ENCODE measurements at places on chromosomes 1 and 21.

- DNase-seq: no peak
Measured at GRCh38 chr1:183302452-183303322, 115.5 kb downstream of the NMNAT2 start.

DNA sequence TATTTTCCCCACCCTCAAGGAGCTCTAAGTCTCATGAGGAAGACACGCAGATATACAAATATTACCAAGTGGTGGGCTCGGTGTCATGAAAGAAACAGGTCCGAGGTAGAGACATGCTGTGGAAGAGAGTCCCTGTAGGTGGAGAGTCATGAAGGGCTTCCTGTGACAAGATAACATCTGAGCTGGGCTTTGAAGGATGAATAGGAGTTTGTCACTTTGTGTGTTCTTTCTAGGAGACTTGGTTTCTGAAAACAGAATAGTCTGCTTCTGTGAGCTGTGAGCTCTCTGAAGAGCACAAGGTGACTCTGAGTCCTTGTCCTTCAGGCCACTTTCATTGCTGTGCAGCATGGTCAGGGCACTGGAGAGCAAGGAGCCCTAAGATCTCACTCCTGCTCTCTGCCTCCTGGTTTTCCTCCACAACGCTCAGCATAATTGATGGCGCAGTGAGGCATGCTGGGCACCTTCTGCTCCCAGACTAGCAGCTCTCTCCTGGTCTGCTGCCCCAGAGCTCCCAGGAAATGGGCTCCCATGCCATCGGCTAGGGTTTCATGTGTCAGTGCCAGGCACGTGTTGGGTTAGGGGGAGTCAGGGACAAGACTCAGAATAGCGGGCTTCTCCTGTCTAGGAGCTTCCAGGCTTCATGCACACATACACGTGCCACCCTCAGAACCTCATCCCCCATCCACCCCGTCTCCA, 209.9 kb upstream of the CSF3R start:
- no peak for DNase-seq

GRCh38 chr1:44326821-44327465, 28.1 kb downstream of the ERI3 start:
- no peak for DNase-seq

DNA sequence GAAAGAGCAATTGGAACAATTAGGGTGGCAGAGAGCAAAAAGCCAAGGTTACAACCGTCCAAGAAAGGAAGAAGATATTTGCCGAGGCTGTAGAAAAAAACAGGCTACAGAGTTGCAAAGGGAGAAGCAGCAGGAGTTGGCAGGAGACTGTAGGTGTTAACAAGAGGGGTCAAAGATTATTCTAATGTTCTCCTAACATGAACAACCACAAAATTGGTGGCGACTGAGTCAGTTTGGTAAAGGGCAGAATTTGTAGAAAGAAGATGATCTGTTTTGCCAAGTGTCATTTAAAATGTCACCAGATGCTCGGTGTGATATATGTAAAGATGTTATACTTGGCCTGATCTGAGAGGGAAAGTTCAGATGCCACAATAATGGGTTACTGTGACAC, 401 bp upstream of the PRUNE1 start:
- DNase-seq: no peak

- no peak for DNase-seq
Measured at GRCh38 chr1:214523124-214523824, 28.1 kb downstream of the PTPN14 start.
